ENCODE measurements at places on chromosomes 5 and 9.

DNA sequence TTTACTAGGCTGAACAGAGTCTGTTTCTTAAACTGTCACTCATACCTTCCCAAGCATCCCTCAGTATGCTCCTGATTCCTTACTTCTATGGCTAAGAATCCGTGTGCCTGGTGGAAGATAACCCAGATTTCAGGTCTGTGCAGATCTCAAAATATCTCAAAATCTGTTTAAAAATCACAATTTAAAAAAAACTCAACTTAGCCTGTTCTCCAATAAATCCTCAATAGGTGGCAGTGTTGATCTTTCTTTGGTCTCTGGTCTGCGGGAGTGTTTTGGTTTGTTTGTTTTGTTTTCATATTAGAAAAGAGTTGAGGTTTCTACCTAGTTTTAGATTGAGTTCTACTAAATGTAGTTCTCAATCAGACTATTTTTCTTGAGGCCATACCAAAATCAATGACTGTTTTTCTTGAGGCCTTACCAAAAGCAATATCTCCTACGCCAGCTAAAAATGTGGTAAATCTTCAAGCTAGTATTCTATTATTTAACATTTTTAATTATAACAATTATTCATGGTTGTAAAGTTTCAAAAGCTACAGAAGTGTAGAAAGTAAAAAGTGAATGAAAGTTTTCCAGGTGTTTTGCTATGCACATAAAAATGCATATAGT lies 57.9 kb downstream of the TGFBR1 start:
- peak; percentile 19 for DNase-seq

DNA sequence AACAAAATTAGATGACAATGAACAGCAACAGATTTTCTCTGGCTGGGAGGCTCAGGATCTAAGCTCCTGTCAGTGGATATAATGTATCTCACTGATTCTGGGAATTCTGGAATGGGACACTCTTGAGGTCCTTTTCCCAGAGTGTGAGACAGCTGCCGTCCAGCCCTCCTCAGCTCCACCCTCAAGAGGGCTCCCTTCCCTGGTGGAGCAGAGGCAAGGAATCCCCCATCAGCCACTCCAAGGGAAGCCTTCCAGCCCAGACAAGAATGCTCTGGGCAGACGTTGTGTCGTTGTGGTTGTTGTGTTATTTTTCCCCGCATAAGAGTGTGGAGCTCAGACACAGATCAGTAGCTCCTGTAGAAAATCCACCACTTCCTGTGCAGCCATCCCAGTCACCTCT lies 47.7 kb upstream of the ATP10B start:
- no peak for DNase-seq

DNA sequence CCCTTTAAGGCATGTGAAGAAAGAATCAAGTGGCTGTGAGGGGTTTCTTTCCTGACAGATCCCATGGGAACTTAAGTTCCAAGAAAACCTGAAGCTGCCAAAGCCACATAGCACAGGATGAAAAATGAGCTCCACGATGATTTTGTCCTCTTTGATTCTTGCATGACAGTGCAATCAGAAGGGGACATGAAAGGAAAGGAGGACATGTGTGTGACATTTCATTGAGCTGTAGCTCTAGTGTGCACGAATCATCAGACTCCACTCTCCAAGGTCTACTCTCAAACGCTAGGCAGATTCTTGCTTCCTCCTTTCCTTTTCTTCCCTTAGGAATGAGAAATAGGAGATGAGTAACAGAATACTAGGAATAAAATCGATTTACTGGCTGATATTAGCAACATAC lies 142.0 kb downstream of the ZNF608 start:
- DNase-seq, result no peak

DNA sequence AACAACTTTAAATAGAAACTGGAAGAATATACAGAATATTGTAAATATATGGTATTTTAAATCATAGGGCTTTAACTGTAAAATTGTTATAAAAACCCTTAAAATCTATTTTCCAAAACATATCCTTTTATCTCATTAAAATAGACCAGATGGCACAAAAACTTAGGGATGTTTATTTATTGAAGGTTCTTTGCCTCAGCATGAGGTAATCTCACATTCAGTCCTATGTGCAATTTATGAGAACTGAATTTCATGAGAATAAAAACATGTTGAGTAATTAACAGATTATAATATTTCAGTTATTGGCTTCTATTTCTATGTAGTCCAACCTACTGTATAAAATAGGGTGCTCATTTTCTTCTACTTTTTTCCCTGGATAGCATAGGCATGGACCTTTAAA lies 329.2 kb upstream of the PRR16 start:
- no peak for DNase-seq

GRCh38 chr5:178212241-178213002 lies 8.1 kb downstream of the HNRNPAB start:
- no peak for DNase-seq

DNA sequence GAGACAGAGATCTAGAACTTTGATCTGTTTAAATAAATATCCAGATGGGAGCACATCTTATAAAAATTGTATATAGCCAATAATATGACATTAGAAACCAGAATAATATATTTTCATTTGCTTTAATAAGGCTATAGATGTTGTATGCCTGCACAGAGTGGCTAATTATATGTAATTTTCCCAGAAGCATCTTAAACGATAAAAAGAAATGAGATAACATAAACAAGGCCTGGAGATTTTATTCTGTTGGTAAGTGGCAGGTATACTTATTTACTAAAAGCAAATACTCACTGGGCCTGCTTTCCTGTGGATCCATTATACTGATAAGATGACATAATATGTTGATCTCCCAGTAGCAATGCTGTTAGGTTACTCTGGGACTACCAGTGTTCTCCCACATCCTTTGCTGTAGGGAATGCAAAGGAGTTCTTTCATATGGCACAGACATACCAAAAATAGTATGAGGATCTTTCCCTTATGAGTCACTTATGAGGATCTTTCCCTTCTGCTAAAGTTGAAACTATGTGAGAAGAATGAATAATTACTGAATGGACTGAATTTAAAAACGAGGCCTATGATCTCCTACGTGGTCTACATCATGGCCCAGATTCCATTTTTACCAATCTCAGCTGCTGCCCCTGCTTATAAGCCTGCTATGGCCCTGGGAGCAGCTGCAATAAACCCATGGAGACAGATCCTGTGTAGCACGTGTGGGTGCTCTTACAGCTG lies 112.1 kb downstream of the NUDT12 start:
- no peak for DNase-seq

- no peak for DNase-seq
These were observed 131.0 kb downstream of the PBX3 start for GRCh38 chr9:125878164-125878631.

DNA sequence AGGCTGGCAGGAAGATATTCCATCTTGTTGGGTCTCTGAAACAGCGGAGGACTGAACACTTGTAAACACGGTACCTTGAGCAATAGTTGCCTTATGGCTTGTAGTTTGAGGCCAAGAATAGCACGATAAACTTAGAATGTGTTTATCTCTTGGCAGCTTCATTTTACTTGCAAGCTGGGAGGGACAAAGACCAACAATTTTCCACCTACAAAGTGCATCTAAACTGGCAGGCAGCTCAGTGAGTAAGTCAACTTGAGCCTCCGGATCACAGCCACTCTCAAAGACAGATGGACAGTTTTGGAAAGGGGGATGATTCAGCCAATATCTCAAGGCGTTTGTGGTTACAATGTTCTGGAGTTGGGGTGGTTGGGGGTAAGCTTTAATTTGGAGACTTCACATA lies 652.6 kb downstream of the CETN3 start:
- no peak for DNase-seq

- DNase-seq, result no peak
These were observed 22.0 kb downstream of the PCDH1 start for GRCh38 chr5:141856037-141856790.

GRCh38 chr5:1724822-1725602 lies 74.6 kb downstream of the MRPL36 start:
- DNase-seq, result peak; percentile 12

Measured in activated T-cell treated with anti-CD3 and anti-CD28 coated beads, Interleukin-2, amount 50 U/mL, for 72 hours (primary cell).